ENCODE measurements at places on chromosomes 16 and 17.

GRCh38 chr17:31269578-31269983, 27.5 kb downstream of the OMG start:
- DNase-seq: no peak

- DNase-seq: no peak
These were observed 12.7 kb downstream of the SPNS2 start for GRCh38 chr17:4511199-4511932.

DNA sequence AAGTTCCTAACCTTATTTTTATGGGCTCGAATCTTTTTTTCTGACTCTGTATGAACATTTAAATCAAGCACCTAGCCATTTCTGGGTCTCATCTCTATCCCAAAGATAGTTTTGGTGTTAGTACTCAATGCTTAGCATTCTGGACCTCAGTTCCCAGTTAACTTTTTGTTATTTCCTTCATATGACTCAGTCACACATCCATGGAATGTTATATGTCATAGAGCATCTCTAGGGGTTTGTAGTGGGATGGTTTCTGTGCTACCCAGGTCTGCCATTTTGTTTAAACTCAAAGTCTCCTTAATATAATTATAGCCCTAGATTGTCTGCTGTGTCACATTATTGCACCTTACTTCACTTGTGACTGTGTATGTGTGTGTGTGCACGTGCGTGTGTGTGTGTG, 90.1 kb downstream of the EFCAB13 start:
- no peak for DNase-seq

DNA sequence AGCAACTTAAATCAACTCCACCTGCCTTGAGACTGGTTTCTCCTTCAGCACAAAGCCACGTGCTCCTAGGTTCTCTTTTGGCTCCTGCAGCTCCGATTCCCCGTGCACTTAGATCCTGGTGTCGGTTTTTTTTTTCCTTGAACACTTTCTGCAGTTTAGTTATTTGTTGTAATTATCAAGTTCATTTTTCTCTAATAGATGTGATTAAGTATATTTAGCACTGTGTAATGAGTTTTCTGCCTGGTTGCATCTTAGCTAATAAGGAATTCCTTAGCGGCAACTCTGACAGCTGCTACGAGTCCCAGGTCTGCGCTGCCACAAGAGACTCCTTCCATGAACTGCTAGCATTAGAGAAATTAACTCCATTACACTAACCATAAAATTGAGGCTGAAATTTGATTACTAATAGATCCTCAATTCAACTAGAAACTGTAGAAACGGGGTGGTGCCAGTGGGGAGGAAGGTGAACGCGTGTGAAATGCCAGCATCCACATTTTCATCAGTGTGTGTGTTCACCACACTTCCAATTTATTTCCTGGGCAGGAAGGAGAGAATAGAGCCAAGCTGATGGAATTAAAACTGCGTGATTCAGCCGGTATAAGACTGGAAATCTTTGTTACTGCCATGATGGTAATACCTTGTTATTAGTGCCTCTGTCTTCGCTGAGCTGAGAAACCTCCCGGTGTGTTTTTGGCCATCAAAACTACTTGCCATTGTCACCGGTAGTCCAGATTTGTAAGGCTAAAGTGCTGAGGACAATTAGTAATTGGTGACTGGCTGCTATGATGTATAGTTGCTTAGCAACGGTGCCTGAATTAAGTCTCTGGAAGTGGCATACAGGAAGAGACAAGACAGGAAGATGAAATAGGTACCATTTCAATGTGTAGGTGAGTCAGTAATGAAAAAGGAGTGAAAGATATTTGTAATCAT, 232.4 kb downstream of the IRX3 start:
- DNase-seq: no peak

- no peak for DNase-seq
These were observed 28.2 kb downstream of the TAC4 start for GRCh38 chr17:49819651-49820050.

DNA sequence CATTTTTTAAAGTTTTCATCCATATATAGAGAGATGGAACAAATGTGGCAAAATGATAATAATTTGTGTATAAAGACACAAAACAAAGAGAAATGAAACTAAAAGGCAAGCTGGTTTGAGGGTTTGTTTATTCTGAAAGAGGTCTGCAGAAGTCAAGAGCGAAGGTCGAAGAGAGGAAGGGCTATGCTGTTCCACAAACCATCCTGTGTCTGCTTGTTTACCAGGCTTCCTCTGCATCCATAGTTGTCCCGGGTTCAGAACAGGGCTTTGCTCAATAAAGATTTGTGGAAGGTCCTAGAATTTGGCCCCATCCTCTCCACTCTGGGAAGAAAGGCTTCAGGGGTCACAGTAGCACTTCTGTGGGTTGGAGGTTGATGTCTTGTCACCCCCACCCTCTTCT, 2.4 kb upstream of the MARVELD3 start:
- DNase-seq: peak; percentile 41

DNA sequence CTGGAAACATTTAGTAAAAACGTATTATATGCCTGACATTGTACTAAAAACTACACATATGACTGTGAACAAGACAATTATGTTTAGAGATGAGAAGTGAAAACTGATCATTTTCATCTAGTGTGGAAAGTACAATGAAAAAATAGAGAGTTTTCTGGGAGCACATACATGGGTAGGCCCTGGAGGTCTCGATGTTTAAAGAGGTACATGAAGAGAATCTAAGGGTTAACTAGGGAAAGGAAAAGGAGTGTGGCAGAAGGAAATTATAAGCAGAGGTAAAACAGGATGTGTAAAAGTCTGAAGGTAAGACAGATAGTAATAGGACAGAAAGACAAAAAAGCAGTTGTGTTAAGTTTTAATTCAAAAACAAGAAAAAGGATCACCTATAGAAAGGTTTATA, 113.7 kb downstream of the USP32 start:
- no peak for DNase-seq

DNA sequence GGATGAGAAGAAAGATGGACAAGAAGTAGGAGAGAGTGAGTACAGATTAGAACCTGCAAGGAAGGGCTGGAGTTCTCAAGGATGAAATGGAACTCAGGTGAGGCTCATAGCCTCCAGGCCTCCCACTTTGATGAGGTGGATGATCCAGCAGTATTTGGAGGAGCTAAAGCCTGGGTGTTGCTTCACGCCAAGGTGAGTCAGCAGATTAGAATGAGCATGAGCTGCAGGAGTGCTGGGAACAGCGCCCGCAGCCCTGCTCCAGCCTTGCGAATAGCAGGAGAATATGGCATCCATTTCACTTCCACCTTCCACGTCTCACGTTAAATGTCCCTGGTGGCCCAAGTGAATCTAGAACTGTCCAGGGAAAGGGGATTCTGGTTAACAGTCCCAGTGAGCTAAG, 94.4 kb upstream of the CPHXL start:
- no peak for DNase-seq

DNA sequence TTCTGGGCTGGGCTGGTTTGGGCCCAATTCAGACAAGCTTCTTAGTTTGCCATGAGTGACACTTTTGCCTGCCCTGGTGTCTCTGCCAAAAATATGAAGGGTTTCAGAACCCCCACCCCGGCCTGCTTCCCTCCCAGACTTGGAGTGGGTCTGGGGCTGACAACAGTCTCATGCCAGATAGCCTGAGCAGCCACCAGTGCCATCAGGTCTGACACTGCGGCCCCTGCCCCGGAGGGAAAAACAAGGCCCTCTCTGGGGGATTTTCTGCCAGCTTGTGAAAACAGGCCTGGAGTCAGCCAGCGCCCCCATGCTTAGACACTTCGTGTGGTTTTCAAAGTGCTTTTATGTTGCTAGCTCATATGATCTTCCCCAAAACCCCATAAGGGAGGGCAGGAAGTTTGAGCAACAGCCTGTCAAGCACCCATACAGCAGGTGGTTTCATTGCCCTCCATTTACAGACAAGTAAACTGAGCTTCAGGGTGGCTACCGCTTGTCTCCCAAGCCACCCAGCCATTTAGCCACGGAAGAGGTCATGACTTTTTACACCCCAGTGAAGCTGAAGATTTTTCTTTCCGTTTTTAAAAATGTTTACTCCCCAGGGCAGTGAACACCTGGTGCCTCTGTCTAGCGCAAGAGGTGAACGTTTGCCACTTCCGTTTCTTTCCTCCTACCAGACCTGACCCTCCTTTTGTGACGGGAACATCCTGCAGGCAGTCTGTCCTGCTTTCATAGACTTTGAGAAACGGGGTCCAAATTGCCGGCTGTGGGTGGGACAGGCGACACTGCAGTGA, 300.6 kb downstream of the SEC14L1 start:
- DNase-seq: peak; percentile 88

- DNase-seq: no peak
These were observed 12.8 kb upstream of the GFAP start for GRCh38 chr17:44928136-44928535.

- DNase-seq: no peak
These were observed 22.0 kb upstream of the ALDH3A1 start for GRCh38 chr17:19769946-19770652.

- DNase-seq: no peak
These were observed 23.6 kb upstream of the ENPP7 start for GRCh38 chr17:79706931-79707850.

All from RPMI8226 (cell line).